ENCODE measurements at places on chromosomes 2 and 18.
A peak's percentile ranks its signal among the peaks of the same experiment; 100 is the strongest.

- no peak for DNase-seq
Observed at GRCh38 chr18:55227771-55228170, 268.5 kb upstream of the CCDC68 start.

- no peak for DNase-seq
Observed at GRCh38 chr18:22946217-22946616, 13.1 kb downstream of the RBBP8 start.

DNA sequence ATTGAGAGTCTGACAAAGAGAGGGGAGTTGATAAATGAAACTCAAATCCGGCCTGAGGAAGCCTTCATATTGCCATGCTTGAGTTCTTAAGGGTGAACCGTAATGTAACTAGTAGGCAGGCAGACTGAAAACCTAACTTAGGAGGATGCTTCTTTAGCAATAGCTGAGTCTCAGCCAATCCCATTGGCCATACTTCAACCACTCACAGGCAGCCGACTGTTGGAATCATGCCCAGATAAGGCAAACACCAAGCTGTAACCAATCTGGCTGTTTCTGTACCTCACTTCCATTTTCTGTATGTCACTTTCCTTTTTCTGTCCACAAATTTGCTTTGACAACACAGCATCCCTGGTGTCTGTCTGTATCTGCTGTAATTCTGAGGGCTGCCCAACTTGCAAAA lies 39.5 kb downstream of the TPRKB start:
- no peak for DNase-seq

DNA sequence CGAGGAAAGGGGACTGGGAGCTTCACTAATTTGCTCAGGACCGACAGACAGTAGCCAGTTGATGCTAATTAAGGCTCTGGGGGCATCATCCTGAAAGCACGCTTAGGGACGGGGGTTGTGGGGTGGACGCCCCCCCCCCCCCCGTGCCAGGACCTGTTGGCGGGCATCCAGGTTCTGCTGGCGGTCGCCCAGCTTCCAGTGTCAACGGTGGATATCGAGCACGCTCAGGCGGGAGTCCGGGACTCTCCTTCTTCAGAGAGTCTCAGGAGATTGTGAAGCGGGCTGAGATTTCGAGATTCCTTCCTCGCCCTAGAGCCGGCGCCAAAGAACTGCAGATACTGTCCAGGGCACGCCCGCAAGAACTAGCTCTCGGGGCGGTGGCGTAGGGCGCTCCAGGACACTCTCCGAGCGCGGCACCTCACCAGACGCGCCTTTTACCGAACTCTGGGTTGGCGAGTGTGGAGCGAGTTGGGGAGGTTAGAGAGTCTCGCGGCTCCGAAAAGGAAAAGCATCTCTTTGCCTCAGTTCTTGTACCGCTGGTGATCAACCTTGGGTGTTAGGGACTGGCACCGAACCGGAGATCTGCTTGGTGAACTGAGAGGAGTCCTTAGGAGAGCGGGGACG lies 5.6 kb downstream of the RAX start:
- no peak for DNase-seq

- DNase-seq = no peak
Observed at GRCh38 chr2:137776697-137777096, 187.6 kb upstream of the HNMT start.

- DNase-seq = no peak
Observed at GRCh38 chr2:207337234-207338219, 171.8 kb upstream of the KLF7 start.

- DNase-seq = peak; percentile 37
Observed at GRCh38 chr2:218400167-218400929, 680 bp downstream of the CTDSP1 start.

GRCh38 chr2:40325116-40325515 lies 126.8 kb downstream of the SLC8A1 start:
- DNase-seq = no peak

DNA sequence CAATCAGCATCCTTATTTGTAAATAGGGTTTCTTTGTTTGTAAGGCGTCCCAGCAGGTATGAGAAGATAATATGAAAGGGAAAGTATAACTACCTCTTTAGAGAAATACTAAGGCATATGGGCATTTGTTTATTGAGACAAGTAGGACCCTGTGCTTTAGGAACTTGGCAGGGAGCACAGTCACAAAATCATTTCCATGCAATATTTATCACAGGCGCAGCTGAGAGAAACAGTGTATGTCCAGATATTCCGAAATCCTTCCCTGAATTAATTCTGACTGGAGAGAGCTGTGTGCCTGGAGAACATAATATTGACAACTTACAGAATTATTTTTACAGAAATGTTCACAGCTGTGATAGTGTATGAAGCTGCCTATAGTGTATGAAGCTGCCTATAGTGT lies 416.7 kb downstream of the THSD7B start:
- DNase-seq = no peak

DNA sequence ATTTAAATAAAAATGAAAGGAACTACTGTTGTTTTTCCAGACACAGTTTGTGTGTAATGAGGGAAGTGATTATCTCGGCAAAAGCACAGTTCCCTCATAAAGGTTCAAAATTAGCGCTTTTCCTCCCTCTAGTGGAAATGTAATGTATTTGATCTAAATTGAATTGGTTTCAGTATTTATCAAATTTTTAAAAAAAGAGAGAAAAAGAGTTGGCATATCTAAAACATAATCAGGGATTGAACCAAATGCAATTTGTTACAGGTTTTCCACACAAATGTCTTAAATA lies 37.5 kb downstream of the CMPK2 start:
- DNase-seq = no peak
